Airway epithelial cell (primary cell): ENCODE measurements at places on chromosomes 3 and 15. TPM values are rescaled to one million over a fixed set of nuclear protein-coding genes. Genes with fewer than 3 reads are reported as not detected.

Gene NOX5
- 0.14 TPM in 1 of 2 replicates, not detected in the other for total RNA-seq

Gene SGO1
- 4.8 and 6.7 TPM in 2 replicates for total RNA-seq

Gene TPRG1
- 2.8 and 3.5 TPM in 2 replicates for total RNA-seq

Gene SHF
- total RNA-seq = 4.7 and 5.3 TPM in 2 replicates

Gene GRAMD2A
- total RNA-seq = 7.3 and 10.2 TPM in 2 replicates

Gene PYGO1
- total RNA-seq = 0.33 and 0.49 TPM in 2 replicates
